ENCODE measurements at places on chromosomes 3 and 15.

DNA sequence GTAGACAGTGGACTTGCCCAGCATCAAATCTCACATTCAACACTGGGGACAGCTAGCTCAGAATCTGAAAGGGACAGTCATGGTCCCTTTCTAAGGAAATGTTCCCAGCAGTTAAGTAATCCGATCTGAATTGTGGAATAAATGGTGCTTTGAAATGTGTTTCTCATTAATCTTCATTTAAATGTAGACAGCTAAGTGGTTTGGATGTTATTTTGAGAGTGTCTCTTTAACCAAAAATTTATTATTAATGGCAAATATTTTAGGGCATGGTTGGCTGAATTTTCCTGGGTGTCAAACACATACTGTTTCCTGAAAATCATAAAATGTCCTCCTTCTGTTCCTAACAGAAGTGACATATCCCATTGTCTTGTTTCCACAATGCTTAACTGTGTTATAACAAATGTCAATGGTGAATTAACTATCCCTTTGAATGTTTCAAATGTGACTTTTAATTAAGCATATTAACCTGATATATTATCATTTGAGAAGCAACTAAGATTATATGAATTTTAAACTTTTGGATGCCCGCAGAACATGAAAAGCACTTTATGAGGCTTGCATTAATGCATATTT is 210.8 kb downstream of the CHST2 start:
- no peak for DNase-seq

DNA sequence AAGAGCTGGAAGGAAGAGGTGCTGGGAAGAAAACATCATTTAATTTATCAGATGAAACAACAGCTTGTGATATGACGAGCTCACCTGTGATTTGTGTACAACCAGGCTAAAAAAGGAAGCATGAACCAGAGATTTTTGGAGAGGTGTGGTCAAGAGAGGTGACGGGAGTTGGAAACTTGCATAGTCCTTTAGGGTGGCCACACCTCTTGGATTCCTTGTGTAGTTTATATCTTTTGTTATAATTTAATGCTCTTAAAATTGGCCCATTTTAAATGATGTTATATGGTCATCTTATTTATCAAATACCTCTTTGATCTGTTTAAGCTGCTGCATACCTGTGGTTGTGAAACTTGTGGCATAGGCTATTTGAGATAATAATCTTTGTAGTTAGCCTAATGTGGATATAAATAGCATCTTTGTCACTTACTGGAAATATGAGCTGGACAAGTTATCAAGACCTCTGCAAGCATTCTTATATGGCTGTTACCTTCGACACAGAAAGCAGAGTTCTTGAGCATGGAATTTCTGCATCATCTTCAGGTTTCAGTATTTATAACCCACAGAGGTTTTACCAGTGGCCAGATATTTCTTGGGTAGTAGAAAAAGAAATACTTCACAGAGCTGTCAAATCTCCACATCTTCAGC is 49.1 kb downstream of the IL1RAP start:
- DNase-seq, result no peak

- DNase-seq, result no peak
Observed at GRCh38 chr3:194281306-194281705, 69.8 kb downstream of the CPN2 start.

GRCh38 chr15:49731187-49732099 is 110.6 kb downstream of the DTWD1 start:
- DNase-seq, result no peak

DNA sequence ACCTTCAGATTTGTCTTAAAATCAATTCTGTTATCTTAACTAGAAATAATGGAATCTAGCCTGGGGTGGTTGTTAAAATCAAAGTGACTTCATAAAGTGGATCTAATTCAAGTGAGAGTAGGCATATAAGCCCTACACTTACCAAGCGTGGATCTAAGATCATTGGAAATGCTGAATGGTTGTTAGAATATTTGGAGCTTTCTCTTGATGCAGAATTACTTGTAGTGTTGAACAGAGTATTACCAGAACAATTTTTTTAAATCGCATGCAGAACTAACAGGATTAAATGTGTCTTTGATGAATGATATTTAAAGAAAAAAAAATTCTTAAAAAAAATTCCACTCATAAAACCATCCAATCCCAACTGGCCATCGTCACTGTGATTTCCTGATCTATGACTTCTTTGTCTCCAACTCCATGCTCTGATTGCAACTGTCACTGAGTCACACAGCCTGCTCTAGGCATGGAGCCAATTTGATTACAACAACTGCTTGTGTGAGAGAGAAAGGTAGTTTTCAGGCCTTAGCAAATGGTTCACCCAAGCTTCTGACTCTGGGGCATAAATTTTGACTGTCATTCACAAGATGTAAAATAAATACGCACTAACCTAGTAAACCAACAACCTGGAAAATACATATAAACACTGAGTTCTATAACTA is 25.9 kb upstream of the SPRED1 start:
- DNase-seq, result no peak

DNA sequence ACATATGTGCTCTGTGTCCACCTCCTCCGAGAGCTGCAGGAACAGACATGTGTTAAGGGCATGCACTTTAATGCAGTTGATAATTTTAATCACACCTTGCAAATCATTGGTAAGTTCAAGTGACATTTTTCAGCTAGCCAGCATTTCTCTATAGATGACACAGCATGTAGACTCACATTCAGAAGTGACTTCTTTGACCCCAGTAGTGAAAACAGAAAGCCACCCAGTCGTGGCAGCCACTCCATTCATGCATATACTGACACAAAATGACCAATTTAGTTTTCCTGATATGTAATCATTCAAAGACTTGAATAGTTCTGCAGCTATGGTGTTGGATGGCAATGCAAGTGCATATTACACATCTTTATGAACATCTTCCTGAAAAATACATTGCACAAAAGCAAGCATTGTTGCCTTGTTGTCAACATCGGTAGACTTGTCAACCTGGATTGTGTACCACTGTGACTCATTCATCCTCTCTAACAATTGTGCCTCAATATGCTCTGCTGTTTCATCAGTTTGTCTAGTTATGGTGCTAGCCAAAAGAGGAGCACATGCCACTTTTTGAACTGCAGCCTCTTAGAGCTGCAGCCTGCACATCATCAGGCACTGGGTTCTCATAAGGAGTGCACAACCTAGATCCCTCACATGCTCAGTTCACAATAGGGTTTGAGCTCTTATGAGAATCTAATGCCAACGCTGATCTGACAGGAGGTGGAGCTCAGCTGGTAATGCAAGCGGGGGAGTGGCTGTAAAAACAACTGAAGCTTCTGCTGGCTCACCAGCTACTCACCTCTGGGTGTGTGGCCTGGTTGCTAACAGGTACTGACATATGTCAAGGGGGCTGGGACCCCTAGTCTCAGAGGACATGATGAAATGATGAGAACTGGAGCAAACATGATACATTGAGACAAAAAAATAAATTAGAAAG is 622.0 kb downstream of the PYDC2 start:
- no peak for DNase-seq

- DNase-seq, result peak; percentile 54
Observed at GRCh38 chr15:75153087-75153486, 48.6 kb upstream of the C15orf39 start.

DNA sequence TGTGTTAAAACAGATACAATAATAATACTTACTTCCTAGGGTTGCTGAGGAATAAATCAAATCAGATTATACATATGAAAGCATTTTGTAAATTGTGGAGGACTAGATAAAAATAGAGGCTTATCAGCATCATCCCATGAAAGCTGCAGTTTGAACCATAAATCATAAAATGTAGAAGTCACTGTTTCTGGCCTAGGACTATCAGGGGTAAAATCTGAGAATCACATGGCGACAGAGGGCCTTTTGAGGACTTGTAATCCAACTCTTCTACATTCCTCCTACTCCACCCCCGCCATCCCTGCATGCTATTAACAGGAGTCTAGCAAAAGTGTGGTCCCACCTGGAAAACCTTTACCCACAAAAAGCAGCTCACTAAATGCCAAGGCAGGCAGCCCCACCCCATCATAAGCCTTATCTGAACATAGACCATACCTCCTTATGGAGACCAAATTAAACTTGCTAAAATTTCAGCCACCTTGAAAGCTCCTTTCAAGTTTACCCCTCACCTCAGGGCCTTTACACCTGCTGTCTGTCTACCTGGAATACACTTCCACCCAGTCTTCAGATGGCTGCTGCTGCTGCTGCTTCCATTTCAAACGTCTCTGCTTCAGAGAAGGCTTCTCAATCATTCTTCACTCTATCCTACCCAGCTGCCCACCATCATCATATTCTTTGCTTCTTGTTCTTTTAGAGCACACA is 11.5 kb downstream of the MB21D2 start:
- no peak for DNase-seq

DNA sequence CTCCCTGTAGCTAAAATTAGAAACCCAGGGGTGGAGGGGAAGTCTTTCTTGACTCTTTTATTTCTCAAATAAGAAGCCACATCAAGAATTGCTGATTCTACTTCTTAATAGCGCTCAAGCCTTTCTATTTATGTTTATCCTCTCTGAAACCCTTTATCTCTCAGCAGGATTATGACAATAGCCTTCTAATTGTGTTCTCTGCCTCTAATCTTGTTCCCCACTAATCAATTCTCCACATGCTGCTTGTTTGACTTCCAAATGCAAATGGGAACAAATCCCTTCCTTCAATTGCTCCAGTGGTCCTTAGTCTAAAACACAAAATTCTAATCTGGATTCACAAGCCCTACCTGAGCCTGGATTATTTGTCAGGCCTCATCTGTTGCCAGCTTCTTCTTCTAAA is 43.7 kb upstream of the CFAP20DC start:
- DNase-seq, result no peak

DNA sequence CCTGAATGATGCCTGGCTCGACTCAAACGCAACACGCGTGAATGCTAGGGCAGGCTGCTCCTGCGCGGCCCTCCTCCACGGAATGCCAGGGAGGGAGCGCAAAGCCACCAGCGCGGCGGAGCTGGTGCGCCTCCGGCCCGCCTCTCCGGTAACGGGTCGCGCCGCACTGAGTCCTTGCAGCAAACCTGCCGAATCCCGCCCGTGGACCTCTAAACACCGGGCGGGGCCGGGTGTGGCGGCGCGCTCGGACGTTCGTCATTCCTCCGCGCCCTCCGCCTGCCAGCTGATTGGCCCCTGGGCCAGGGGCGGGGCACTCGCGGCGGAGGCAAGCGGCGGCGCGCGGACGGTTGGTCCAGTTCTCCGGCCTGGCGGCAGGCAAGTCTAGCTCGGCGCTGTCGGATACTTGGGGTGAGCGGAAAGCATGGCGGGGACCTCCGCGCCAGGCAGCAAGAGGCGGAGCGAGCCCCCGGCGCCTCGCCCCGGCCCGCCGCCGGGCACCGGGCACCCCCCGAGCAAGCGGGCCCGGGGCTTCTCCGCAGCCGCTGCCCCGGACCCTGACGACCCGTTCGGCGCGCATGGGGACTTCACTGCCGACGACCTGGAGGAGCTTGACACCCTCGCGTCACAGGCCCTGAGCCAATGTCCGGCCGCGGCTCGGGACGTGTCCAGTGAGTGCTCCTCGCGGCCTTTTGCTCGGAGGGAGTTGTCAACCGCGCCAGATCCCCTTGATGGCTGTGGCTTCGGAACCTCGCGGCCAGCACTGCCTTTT is at the start of gene ATRIP:
Gene ATRIP (plus strand): TSS at position 313 of the 769 bp plus-strand sequence. CDS start 109 bp downstream, at position 422.
- peak; percentile 78 for DNase-seq

GRCh38 chr15:101185770-101186169 is 66.1 kb downstream of the CHSY1 start:
- no peak for DNase-seq

GRCh38 chr15:99895189-99895955 is 162.1 kb upstream of the LYSMD4 start:
- no peak for DNase-seq

GRCh38 chr3:118548434-118548833 is 486.2 kb downstream of the IGSF11 start:
- no peak for DNase-seq

GRCh38 chr3:126421573-126422119 is 26.9 kb downstream of the CFAP100 start:
- DNase-seq, result no peak

GRCh38 chr15:74245342-74245931 is 9.3 kb downstream of the CCDC33 start:
- DNase-seq, result no peak

DNA sequence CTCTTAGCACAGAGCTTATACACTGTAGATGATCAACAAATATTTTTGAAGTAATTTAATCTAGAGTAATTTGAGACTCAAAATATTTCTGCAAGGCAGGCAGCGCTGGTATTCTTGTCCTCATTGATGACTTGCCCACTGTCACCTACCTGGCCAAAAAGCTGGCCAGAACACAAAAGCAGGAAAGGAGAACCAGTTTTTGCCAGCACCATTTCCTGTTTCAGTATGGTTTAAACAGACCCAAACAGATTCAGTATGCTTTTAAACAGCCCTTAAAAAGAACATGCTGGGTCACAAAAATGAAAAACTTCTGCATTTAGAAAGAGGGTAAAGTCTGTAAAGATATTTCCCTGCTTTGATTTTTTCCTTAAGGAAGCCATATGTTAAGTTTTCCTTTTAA is 42.3 kb upstream of the ZNF280D start:
- DNase-seq, result no peak

DNA sequence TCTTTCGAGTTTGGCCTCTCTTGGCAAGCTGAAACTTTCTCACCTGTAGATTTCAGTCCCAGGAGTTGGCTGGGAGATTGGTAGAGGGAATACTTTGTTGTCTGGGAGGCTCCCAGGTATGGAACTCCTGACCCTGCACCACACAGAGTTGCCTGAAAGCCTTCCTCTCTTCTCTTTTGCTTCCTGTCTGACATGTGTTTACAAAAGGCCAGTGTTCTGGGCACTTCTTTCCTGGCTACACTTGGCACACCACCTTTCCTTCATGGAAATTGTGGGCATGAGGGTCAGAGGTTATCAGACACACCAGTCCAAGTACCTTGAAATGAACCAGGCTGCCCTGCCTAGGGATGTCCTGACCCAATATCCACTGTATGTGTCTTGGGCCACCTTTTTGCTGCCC is 123.7 kb downstream of the ABHD5 start:
- no peak for DNase-seq

GRCh38 chr15:59812889-59813288 is 123.8 kb upstream of the BNIP2 start:
- DNase-seq, result no peak

GRCh38 chr3:54045061-54045815 is 77.1 kb upstream of the CACNA2D3 start:
- DNase-seq, result no peak

DNA sequence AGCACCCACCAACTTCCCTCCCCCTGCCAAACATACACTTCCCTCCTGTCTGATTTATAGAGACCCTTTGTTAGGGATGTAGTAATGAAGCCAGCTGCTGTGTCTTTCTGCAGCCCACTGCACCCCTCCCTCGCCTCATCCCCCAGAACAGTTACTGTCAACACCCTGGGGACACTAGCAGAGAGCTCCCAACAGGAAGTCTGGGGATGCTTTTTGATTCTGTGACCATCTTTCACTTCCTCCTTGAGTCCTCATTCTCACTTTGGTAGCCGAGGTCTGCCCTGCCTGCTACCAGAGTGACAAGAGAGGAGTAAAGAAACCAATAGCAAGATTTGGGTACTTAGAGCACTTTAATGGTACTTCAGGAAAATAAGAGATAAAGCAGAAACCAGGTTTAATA is 201.6 kb downstream of the SATB1 start:
- DNase-seq, result peak; percentile 50
